ENCODE measurements at places on chromosomes 3 and 15. TPM values are rescaled to one million over a fixed set of nuclear protein-coding genes. Genes with fewer than 3 reads are reported as not detected.

The NEK10 gene
- 1.8 TPM for total RNA-seq

The SLC7A14 gene
- not detected for total RNA-seq

The DPPA2 gene
- total RNA-seq = not detected

The GOLGA6D gene
- not detected for total RNA-seq

The THSD4 gene
- 23.4 TPM for total RNA-seq

The FBXW12 gene
- total RNA-seq = not detected

The PTPN9 gene
- 47.4 TPM for total RNA-seq

The ITPKA gene
- 1.4 TPM for total RNA-seq

The MST1R gene
- 8.6 TPM for total RNA-seq

The GCNT3 gene
- total RNA-seq = 179 TPM

The LMOD3 gene
- not detected for total RNA-seq

The HRH1 gene
- 9.5 TPM for total RNA-seq

The TARS3 gene
- 6.6 TPM for total RNA-seq

The EPHA3 gene
- total RNA-seq = not detected

The ZNF35 gene
- total RNA-seq = 6.0 TPM

The FBXL2 gene
- 7.8 TPM for total RNA-seq

The SERPINI2 gene
- total RNA-seq = not detected

The C3orf22 gene
- not detected for total RNA-seq

The GOLGA8O gene
- total RNA-seq = 0.19 TPM

The ALG1L2 gene
- total RNA-seq = not detected

The ZNF385D gene
- total RNA-seq = not detected

The CHRNA3 gene
- 0.29 TPM for total RNA-seq

Data from A549 treated with DMSO at 1 μM for 4 hours (cell line).